SK-N-SH (cell line): ENCODE measurements at places on chromosomes 1 and 21. TPM values are rescaled to one million over a fixed set of nuclear protein-coding genes. Genes with fewer than 3 reads are reported as not detected.
A peak's percentile ranks its signal among the peaks of the same experiment; 100 is the strongest.

DNA sequence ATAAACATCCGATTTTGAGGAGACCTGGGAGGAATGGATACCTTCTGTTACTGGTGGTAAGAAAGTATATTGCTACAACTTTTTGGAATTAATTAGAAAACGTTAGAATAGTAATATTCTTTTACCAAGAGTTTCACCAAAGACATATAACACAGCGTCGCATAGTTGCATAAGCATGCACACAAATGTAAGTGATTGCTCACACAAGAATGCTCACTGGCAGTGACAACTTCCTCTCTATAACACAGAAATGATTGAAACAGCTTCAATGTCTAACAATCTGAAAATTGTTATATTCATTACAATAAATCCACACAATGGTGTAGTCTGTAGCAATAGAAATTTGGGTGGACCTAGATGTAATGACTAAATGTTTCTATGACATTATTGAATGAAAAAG is 998.6 kb downstream of the TTLL7 start:
- no peak overlapping the region for H3K27ac ChIP-seq
- H3K4me3 ChIP-seq, result no peak overlapping the region
- no peaks in the 10 kb centered on the region; the same call in 1 of the 2 replicates for H3K4me1 ChIP-seq
- no peaks in the 10 kb centered on the region for H3K27me3 ChIP-seq
- no peak for DNase-seq

- H3K4me3 ChIP-seq, result no peak overlapping the region
- DNase-seq, result no peak
- H3K27me3 ChIP-seq, result no peaks in the 10 kb centered on the region
- H3K27ac ChIP-seq, result no peak overlapping the region
Observed at GRCh38 chr1:8425781-8426161, 107.9 kb downstream of the SLC45A1 start.

GRCh38 chr1:244662599-244662998 is 9.7 kb downstream of the DESI2 start:
- H3K27ac ChIP-seq, result no peak overlapping the region
- peaks cover 20% of the 10 kb centered on the region for H3K36me3 ChIP-seq
- no peaks in the 10 kb centered on the region; the same call in 1 of the 2 replicates for H3K4me1 ChIP-seq
- no peak overlapping the region for H3K4me3 ChIP-seq
- no peak for DNase-seq
- no peaks in the 10 kb centered on the region for H3K27me3 ChIP-seq

Gene FNDC5
- 0.59 and 0.94 TPM in 2 replicates for polyA plus RNA-seq

Gene GREM2
- polyA plus RNA-seq, result 0.94 and 1.5 TPM in 2 replicates

Gene CD48
- not detected in 2 replicates for polyA plus RNA-seq

DNA sequence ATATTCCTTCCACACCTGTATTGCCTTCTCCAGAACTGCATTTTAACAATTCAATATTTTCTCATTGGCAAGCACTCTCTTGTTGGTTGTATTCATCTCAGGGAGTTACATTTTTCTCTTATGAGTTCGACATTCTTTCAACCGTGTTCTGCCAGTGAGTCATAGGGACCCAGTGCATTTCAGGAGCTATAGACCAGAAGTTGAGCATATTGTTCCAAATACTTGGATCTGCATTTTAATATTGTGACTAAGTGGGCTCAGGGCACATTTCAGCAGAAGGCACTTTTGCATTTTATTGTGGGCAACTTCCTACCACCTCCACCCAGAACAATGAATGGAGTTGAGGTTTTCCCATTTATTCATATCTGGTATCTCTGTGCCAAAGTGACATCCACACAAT is 132.8 kb downstream of the TNFSF18 start:
- no peaks in the 10 kb centered on the region for H3K27me3 ChIP-seq
- no peak for DNase-seq
- H3K4me1 ChIP-seq, result peaks cover 45% of the 10 kb centered on the region
- no peak overlapping the region for H3K4me3 ChIP-seq

DNA sequence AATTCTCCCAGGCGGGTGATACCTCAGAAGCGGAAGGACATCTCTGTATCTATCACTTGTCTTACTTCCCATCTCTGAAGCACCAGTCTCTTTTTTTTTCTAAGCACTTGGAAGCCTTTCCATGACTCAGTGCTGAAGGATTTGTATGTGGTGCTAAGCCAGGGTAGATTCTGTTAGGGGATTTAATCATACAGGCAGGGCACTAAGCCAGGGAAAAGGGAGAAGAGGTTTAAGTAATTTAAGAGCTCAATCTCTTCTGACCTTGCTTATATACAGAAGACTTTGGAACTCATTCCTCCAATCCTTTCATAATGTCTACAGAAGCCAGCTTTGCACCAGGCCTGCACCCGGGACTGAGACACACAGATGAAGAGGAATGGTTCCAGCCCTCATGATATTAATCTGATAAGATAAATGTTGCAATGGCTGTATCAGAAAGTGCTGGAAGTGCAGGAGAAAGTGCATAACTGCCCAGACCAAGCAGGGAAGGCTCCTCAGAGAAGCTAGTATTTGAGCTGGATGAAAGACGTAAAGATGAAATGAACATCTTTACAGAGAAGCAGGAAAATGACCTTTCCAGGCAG is 11.0 kb downstream of the FAM163A start:
- H3K36me3 ChIP-seq, result no peaks in the 10 kb centered on the region
- no peak overlapping the region for H3K27ac ChIP-seq
- H3K4me1 ChIP-seq, result peaks cover 38% of the 10 kb centered on the region
- H3K4me3 ChIP-seq, result no peak overlapping the region
- DNase-seq, result no peak

DNA sequence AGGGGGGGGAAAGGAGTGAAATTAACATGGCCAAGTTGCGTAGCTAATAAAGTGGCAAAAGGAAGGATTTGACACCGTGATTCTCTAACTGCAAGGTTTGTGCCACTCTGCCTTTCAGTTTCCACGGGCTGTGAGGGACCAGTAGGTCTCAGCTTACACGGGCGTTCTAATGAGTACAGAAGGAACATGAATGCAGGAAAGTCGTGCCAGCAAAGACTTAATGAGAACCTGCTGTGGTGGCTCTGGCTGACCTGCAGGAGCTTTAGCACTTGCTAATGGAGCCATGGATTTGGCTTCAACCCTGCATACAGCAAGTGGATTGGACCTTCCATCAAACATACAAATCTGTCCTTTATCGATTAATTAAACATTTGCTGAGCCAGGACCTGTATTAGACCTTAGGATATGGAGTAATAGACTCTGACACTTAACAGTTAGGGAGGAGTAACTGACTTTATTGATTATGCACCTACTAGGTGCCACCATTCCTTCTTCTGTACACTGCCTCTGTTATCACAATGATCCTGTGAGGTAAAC is 15.1 kb upstream of the PITHD1 start:
- no peak overlapping the region for H3K4me3 ChIP-seq
- DNase-seq, result peak; percentile 49
- H3K27ac ChIP-seq, result no peak overlapping the region
- H3K36me3 ChIP-seq, result peaks cover 44% of the 10 kb centered on the region
- H3K4me1 ChIP-seq, result no peaks in the 10 kb centered on the region

- no peak overlapping the region; the same call in 1 of the 2 replicates for H3K4me3 ChIP-seq
- no peaks in the 10 kb centered on the region for H3K36me3 ChIP-seq
- H3K27ac ChIP-seq, result no peak overlapping the region
- DNase-seq, result peak; percentile 79
- H3K4me1 ChIP-seq, result no peaks in the 10 kb centered on the region
Observed at GRCh38 chr1:94061513-94062443, 59.2 kb downstream of the ABCA4 start.

Gene GART
- polyA plus RNA-seq, result 17.3 and 26.8 TPM in 2 replicates

- H3K36me3 ChIP-seq, result no peaks in the 10 kb centered on the region
- DNase-seq, result no peak
- no peaks in the 10 kb centered on the region for H3K27me3 ChIP-seq
- no peak overlapping the region for H3K4me3 ChIP-seq
- H3K4me1 ChIP-seq, result no peaks in the 10 kb centered on the region
Observed at GRCh38 chr1:221634606-221635005, 107.3 kb downstream of the DUSP10 start.

DNA sequence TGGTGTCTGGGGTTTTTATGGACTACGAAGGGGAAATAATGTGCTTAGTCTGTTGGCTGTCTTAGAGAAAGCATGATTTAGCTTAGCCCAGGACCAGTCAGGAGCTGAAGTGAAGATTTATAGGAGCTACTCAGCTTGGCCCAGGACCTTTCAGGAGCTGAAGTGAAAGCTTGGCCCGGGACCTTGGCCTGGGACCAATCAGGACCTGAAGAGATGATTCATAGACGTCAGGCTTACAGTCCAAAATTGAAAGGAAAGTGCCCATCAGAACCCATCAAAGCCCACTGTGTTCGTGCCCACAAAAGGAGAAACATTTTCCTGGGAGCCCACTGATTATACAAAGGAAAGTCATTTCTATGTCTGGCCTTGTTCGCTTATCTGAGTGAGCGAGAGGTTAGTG is 35.6 kb downstream of the MSTO1 start:
- H3K36me3 ChIP-seq, result no peaks in the 10 kb centered on the region
- H3K27me3 ChIP-seq, result no peaks in the 10 kb centered on the region
- H3K4me3 ChIP-seq, result no peak overlapping the region

Gene HAO2
- not detected in 2 replicates for polyA plus RNA-seq

Gene PCBP3
- 4.2 and 9.5 TPM in 2 replicates for polyA plus RNA-seq

Gene FAM72A
- 8.1 and 8.8 TPM in 2 replicates for polyA plus RNA-seq

Gene NBPF1
- 29.8 and 39.7 TPM in 2 replicates for polyA plus RNA-seq

- H3K4me3 ChIP-seq, result no peak overlapping the region
- no peaks in the 10 kb centered on the region for H3K36me3 ChIP-seq
- no peak for DNase-seq
Observed at GRCh38 chr1:209383422-209383821, 200.1 kb upstream of the CAMK1G start.

DNA sequence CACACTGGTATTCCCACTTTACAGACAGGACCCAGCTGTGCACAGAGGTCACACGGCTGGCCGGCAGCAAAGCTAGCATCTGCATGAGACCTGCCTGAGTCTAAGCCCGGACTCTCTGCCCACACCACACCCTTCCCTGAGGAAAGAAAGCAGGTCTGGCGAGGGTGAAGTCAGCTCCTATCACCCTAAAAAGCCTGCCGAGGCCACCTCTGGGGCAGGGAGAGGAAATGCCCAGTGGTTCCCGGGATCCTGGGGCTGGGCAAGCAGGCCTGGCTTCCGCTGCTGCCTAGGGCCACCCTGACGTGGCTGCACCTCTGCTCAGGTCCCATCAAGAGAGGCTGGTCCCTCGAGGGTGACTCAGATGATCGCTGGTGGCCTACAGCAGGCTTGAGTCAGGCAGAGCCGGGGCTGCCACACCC is 42.2 kb downstream of the RAP1GAP start:
- H3K4me3 ChIP-seq, result no peak overlapping the region
- H3K36me3 ChIP-seq, result no peaks in the 10 kb centered on the region
- no peaks in the 10 kb centered on the region for H3K27me3 ChIP-seq
- no peak overlapping the region for H3K27ac ChIP-seq

Gene IL12RB2
- not detected in 2 replicates for polyA plus RNA-seq

DNA sequence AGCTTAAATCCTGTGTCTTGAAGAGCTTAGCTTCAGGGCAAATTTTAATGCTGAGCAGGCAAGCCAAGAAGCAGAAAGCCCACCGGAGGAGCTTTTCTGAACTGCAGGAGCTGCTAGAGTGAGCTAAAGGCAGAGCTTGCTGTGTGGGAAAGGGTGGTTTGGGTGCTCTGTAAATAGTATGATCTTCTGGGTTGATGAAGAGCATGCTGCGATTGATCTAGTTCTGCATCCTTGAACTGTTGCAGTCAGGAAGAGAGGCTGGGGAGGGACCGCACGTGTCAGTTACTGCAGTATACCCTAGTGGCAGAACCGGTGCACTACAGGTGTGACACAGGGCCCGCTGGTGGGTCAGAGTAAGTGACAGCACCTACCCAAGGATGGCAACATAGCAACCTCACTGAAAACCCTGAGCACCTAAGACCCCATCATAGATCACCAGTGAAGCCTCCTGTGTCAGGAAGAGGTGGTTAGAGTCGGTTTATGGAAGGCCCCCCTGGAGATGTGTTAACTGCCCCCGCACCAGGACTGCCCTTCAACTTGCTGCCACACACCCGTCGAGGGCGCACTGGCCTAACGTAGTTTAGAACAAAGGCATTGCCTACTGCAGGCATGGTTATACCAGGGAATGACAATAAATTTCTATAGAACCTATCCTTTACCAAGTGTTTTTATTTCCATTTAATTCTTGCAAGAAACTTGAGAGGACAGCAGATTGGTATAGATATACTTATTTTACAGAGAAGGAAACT is 146.0 kb upstream of the KIAA0040 start:
- H3K36me3 ChIP-seq, result no peaks in the 10 kb centered on the region
- peak; percentile 41 for DNase-seq
- H3K27ac ChIP-seq, result no peak overlapping the region
- H3K4me3 ChIP-seq, result no peak overlapping the region
- no peaks in the 10 kb centered on the region for H3K4me1 ChIP-seq

Gene FMN2
- polyA plus RNA-seq, result 7.2 and 13.1 TPM in 2 replicates

- H3K27ac ChIP-seq, result no peak overlapping the region
- no peaks in the 10 kb centered on the region for H3K4me1 ChIP-seq
- H3K4me3 ChIP-seq, result no peak overlapping the region
- no peaks in the 10 kb centered on the region for H3K27me3 ChIP-seq
Observed at GRCh38 chr1:169698976-169699375, 12.4 kb downstream of the SELL start.

DNA sequence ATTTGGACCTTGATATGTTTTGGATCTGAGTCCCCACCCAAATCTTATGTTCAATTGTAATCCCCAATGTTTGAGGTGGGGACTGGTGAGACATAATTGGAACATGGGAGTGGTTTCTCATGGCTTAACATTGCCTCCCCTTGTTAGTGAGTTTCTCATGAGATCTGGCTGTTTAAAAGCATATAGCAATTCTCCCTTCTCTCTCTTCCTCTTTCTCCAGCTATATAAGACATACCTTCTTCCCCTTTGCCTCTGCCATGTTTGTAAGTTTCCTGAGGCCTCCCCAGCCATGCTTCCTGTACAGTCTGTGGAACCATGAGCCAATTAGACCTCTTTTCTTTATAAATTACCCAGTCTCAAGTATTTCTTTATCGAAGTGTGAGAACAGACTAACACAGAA is 692.4 kb downstream of the KCNT2 start:
- no peak overlapping the region for H3K27ac ChIP-seq
- no peaks in the 10 kb centered on the region for H3K27me3 ChIP-seq
- no peak overlapping the region for H3K4me3 ChIP-seq
- no peak for DNase-seq

DNA sequence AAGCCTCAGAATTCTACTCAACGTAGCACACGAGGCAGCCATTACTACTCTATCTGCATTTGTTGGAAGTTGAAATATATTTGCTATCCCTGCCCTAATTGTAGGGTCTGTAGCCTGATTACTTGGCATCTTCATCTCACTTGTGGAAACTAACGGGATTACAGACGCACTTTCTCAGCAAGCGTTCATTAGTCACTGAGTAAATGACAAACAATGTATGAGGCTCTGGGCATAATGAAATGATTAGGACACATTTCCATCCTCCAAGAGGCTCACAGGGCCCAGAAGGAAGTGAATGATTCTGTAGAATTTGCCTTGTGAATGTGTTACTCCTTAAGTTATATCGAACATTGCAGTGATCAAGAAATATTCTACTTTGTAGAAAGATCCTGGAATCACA is 78.1 kb downstream of the KIF26B start:
- H3K4me3 ChIP-seq, result no peak overlapping the region
- no peaks in the 10 kb centered on the region for H3K36me3 ChIP-seq
- no peaks in the 10 kb centered on the region for H3K27me3 ChIP-seq
- H3K4me1 ChIP-seq, result no peaks in the 10 kb centered on the region
- H3K27ac ChIP-seq, result no peak overlapping the region

Gene SNAPIN
- 57.6 and 61.7 TPM in 2 replicates for polyA plus RNA-seq

Gene EPHA10
- 0.05 and 0.06 TPM in 2 replicates for polyA plus RNA-seq

- H3K27ac ChIP-seq, result no peak overlapping the region
- H3K36me3 ChIP-seq, result no peaks in the 10 kb centered on the region
- no peak for DNase-seq
- H3K4me3 ChIP-seq, result no peak overlapping the region
- no peaks in the 10 kb centered on the region for H3K27me3 ChIP-seq
- H3K4me1 ChIP-seq, result no peaks in the 10 kb centered on the region; the same call in 1 of the 2 replicates
Observed at GRCh38 chr1:71557138-71557537, 476.3 kb upstream of the ZRANB2 start.
